ENCODE measurements at places on chromosomes 1 and 21.

DNA sequence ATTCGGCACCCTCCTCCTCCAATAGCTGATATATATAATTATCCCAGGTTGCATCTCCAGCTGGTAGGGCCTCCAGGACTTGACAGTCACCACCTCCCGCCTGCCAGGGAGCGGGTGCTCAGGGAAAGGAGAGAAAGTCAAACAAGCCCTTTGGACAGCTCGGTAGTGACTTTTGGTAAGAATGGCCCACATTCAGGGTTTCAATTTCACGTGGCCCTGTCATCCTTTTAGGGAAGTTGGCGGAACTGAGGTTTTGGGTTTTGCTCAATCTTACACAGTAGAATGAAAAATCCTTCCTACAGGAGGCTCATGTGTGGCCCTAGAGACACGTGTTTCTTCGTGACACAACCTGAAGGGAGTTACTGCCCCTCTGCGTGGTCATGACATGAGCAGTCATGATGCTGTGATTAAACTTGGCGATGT, 44.2 kb downstream of the CAPN8 start:
- no peak for DNase-seq

DNA sequence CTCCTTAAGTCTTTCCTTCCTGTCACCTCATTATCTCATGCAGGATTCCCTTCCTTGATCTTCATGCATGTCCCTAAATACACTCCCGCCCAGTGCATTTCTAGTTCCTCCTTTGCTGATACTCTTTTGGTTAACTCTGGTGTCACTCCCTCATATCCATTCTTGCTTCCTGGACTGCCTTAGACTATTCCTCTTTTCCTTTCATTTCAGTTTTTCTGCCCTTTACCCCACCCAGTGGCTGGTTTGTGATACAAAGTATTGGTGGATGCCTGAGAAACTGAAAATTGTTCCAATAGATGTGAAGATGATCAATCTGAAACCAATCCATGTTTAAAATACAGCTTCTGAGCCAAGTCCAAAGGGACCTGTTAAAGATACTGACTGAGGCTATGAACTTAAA, 553.8 kb upstream of the CAMK1G start:
- DNase-seq: no peak

- no peak for DNase-seq
Observed at GRCh38 chr1:97806996-97807520, 113.8 kb downstream of the DPYD start.

DNA sequence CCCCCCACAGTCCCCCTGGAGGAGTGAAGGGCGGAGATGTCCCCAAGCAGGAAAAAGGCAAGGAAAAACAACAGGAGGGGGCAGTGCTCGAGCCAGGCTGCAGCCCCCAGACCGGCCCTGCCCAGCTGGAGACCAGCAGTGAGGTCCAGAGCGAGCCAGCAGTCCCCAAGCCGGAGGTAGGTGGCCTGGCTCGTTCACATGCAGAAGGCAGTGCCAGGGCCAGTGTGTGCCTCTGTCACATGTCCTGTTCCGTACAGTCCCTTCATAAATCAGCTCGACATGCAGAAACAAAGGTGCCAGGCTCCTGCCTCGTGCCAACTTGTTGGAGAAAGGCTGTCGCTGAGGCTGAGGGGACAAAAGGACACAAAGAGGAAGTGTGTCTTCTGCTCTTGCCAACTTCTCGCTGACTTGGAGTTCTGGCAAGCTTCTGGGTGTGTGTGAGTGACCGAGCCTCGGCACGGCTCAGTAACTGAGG, 24.1 kb upstream of the MPZL1 start:
- no peak for DNase-seq

Data from activated CD8-positive, alpha-beta memory T cell treated with anti-CD3 and anti-CD28 coated beads for 4 hours (primary cell).